ENCODE measurements at places on chromosomes 2 and 18.

DNA sequence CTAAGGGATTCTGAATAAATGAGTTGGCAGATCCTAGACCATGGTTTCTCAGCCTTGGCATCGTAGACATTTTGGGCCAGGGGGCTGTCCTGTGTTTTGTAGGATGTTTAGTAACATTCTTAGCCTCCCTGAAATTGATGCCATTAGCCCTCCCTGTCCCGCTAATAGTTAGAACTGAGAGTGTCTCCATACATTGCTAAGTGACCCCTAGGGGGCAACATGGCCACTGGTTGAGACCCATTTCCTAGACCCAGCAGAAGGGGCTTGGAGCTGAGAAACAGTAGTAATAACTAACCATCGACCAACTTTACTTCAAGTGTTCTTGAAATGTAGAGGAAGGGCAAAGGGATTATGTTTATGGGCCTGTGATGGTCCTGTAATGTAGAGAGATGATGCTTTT lies 40.8 kb downstream of the KCMF1 start:
- DNase-seq, result no peak

- peak; percentile 26 for DNase-seq
Measured at GRCh38 chr2:212548455-212548819, 9.8 kb upstream of the ERBB4 start.

DNA sequence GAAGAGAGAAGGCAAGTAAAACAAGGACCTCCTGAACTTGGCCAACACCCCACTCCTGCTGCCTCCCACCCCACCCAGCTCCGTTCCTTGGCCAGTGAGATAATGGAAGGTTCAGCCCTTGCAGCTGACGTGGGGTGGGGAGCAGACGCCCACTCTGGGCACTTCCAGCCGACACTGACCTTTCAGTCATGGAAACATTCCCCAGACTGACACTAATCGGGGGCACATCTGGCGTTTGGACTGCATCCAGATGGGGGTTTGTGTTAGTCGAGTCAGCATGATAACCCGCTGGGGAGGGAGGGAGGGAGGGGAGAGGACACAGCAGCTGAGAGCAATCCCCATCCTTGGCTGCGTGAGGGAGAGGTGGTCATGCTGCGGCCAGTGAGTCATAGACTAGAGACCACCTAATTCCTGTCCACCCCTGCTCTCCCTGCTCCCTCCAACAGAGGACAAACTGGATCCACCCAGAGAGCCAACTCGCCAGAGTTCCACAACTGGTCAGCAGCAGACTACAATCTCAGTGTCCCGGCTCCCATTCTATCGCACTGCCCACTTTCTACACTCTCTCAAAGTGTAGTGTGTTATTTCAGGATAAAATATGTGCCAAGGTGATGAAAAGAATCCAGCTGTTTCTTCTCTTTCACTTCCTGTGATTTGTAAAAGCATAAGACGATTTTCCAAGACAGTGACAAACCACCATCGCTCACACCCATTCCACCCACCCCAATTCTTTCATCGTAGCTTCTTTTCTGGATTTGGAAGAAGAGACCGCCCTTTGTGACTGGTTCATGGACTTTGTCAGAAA lies 115.4 kb upstream of the PKDCC start:
- peak; percentile 92 for DNase-seq

DNA sequence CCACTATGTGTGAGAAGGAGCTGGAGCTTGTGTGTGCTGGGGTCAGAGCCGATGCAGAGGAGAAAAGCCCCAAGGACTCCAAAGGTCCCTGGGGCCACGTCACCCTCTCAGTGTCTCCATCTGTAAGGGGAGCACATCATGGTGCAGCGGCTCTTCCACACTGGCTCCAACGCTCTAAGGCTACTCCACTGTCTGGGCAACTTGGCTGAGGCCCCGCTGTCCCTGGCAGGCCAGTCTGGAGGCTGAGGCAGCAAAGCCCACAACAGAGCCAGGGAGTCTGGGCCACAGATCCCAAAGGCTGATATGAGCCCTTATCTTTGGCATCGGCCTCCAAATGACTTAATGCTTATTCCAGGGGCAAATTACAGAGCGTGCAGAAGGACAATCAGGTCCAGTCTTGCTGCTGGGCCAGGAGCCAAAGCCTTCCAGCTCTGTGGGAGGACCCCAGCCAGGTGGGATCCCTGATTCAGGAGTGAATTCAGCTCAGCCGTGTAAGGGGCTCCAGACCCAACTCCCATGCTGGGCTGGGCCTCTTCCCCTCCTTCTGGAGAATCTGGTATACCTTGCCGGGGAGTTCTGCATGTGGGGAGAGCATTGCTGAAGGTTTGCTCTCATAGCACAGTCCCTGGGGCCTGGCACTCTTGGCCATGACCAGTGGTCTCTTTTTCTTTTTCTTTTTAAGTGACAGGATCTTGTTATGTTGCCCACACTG lies 1.8 kb upstream of the DUSP2 start:
- peak; percentile 57 for DNase-seq

DNA sequence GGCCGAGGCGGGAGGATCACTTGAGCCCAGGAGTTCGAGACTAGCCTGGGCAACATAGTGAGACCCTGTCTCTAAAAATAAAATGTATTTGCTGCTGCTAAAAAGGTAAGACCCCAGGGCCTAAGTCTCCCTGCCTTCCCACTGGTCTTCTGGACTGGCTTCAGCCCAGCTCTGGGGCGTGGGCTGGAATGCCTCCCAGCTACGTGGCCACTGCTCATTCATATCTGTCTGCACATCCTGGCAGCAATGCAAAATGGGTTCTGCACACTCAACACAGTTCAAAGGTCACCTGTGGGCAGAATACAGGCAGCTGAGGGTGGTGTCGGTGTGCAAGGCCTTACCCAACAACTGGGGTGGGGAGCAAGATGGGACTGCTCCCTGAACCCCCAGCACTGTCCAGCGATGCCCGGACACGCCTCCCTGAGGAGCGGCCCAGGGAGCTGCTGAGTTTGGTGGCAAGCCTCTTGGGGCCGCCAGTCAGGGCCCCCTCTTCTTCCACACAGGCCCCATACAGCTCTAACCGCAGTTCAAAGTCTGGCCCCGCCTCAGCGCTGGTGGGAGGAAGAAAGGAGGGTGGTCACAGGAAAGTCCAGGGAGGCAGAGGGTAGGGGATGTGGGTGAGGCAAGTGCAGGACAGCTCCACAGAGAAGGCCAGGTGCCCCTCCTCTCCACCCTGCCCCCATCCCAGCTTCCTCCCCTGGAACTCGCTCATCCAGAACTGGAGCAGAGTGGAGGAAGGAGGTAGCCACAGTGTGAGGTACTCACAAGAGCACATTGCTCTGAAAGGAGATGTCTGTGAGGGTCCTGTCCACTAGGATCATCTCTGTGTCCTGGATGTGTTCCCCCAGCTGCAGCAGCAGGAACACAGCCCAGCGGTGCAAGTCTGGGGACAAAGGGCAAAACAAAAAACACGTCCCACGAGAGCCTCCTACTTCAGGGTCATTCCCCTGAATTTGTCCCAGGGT lies 8.2 kb downstream of the WDR54 start:
- DNase-seq, result no peak

- peak; percentile 2 for DNase-seq
Measured at GRCh38 chr2:157587576-157587975, 41.1 kb downstream of the ACVR1C start.

DNA sequence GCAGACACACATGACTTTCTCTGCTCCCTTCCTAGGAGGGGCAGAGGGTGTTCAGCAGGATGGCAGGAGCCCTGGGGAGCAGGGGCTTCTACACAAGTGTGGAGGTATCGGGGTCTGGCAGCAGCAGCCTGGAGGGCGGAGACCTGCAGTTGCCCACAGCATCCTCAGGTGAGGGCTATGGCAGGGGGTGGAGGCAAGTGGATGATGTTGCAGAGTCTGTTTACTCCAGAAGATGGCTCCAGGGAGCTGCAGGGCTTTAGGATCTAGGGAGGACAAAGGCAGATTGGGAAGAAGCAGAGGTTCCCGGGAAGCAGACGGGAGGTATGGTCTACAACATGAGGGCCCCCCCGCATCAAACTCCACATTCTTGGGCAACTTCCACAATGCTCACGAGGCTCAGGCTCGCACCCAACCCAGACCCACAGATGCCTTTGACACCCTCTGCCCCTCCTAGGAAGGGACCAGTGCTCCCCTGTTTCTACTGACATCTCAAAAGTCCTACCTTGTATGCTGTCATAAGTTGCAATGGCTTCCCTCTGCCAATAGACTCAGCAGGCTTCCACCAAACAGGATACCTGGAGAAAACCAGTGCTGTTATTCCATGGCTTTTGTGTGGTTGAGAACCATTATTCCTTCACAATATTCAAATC lies 12.0 kb upstream of the ATP6V1C2 start:
- DNase-seq, result no peak

DNA sequence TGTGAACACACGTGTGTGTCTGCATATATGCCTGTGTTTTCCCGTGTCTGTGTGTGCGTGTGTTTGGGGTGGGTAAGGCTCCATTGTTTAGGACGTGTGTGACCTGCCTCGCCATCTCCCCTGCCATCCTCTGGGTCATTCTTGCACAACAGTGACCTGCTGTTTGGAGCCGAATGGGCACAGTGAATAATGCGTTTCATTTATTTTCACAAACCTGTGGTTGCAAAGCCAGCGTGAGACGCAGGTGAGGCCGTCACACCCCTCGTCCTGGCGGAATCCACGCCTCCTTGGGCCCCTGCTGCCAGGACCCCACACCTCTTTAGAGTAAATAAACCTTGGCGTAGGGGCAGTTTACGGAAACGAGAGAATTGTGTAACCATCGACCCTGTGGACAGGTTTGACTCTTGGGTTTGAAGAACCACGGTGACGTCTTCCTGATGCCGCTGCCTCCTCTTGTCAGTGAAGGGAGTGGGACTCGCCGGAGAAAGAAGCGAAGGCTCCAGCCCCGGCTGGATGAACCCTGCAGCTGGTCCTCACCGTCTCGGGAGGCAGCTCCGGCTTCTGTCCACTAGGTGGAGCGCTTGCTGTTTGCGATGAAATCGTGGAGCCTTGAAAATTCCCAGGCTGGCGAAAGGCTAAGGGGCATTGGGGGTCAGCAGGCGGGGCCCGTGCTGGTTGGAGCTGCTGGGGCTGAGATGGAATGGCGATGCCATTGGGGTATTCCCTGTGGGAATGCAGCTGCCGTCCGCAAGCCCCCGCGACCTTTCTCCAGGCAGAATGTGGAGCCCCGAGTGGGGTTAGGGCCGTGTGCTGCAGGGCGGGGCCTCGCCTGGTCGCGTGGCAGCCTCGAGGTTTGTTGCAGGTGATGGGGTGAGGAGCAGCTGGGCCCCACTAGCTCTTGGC lies 81.1 kb downstream of the RTP5 start:
- peak; percentile 61 for DNase-seq

GRCh38 chr2:69013840-69014821 lies 1.2 kb downstream of the ANTXR1 start:
- peak; percentile 59 for DNase-seq

DNA sequence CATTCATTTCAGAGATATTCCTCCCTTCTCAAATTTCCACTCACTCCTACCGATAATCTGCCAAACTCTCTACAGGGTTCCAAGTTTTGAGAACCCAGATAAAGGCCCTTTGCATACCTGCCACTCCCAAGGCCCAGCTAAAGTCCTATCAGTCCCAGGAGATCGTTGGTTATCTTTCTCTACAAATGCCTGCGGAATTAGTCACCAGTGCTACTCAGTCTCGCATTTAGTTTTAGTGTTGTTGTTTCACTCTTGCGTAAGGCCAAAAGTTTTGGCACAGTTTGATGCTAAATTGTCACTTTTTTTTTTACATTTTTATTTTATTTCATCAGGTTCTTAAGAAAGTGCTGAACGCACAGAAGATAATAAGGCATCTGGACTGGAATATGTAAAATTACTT lies 29.2 kb upstream of the SETBP1 start:
- DNase-seq, result peak; percentile 88

All from fibroblast of skin of right biceps (primary cell).